Suppressor macrophage treated with lipopolysaccharide for 1 hour (primary cell): ENCODE measurements at places on chromosomes 7 and 10.

DNA sequence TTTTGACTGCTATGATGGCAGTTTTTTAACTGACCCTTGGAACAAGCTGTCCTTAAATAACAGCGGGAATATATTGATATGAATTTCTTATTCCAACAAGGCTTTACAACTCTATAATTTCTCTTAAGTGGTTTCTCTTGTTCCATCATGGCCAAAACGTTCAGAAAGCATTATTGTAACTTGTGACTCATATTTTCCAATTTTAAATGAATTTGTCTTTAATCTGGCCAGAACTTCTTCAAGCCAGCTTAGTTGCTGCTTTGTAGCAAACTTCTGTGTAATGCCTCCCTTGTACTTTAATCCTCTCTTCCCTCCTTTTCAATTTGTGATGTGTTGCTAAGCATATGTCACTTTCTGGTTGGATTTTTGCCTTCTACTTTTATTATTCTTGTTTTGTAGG is 271.9 kb downstream of the KIF20B start:
- no peak for DNase-seq

GRCh38 chr10:114526126-114526503 is 121.8 kb upstream of the AFAP1L2 start:
- peak; percentile 60 for DNase-seq

DNA sequence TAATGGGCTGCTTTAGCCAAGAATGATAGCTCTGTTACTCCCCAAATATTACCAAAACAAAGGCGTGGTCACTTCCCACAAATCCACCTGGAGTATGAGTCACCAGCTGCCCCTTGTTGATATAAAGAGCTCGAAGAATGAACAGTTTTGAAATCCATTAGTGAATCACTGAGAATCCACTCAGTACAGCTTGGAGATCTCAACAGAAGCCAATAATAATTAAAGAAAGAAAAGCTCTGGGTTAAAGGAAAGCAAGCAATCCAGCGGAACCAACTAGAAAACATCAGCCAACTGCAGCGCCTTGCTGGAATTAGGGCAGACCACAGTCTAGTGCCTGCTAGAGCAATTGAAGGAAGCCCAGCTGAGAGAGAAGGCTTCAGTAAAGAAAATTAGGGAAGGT is 576.0 kb upstream of the C7orf33 start:
- no peak for DNase-seq

- peak; percentile 26 for DNase-seq
Observed at GRCh38 chr10:3655528-3655927, 129.5 kb downstream of the KLF6 start.

DNA sequence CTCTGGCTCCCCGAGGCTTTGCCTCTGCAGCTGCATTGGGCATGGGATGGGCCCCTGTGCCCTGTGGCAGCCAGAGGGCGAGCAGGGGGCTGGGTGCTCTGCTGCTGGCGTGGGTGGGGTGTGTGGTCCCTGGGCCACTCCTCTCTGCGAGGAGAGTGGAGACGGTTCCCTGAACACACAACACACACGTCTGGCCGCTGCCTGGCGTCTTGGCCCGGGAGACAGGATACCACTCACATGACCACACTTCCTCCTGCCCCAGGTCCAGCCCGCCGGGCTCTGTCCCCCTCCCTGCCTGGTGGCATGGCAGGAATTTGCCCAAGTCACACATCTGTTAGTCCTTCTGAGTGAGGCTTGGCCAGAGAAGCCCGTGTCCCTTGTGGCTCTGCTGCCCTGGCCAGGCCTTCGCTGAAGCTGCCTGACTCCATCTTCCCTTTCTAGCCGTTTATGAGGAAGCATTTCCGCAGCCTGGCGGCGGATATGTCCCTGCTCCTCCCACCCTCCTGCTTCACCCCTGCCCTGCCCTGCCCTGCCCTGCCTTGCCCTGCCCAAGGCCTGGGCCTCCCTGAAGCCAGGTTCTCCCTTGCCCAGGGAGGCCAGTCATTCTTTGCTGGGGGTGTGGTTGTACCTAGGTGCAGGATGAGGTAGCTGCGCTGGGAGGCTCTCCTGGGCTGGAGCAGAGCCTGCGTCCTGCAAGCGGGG is 3.0 kb downstream of the BRI3 start:
- peak; percentile 73 for DNase-seq

DNA sequence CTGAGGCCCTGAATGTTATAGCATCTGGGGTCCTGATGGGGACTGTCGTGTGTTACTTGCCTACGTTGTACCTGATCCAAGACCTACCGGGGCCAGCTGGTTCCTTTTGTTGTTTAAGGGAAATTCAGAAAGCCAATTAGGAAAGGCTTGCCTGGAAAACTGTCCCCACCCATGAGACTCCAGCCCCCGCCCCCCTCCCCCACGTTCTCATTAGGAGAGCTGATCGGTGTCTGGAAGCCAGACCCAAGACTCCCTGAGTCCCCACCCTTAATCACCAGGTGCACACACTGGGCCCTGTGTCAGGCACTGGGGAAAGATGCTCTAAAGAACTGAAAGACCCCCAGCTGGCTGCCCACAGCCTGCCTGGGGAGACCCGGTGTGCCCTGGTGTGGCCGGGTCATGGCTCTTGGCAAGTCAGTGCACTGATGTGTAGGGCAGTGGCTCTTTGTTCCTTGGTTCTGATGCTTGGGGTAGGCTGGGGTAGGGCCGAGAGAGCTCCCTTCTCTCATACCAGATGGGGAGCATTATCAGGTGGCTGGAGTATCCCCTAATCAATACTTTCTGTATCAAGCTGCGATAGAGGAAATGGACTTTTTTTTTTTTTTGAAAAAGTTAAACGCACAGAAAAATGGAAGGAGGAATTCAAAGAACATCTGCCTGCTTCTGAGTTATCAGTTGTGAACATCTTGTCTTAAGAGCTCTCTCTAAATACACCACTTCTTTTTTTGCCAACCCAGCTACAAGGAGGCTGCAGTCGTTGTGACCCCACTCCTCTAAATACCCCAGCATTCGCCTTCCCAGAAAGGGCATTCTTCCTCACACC is 16.9 kb downstream of the TSPAN15 start:
- DNase-seq: no peak
